Activated CD8-positive, alpha-beta memory T cell treated with anti-CD3 and anti-CD28 coated beads for 48 hours (primary cell): ENCODE measurements at places on chromosomes 5 and 9.

DNA sequence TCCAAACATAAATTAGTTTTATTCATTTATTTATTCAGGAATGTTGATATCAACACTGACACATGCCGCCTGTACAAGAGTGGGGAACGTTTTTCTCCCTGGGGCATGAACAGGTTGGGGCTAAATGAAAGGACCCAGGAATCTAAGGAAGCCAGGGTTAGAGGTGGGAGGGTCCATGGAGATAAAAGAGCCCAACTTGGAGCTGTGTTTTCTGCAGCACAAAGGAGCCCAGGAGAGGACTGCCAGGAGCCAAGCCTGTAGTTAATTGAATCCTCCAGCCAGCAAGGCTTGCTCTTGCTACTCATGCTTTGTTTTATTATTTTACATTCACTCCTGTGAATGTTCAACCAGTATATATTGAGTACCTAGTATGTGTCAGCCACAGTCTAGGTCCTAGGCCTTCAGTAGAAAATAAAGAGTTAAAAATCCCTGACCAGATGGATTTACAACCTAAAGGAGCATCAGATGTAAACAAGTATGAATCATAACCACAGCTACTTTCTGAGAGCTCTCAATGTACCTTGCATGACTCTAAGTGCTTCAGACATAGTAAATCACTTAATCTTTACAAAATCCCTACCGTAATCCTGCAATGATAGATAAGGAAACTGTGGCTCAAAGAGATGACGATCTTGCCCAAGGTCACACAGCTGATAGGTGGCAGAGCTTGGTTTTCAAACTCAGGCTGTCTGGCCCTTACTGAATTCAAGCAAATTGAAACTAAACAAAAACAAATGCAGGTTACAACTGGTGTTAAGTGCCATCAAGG is 69.8 kb downstream of the ASTN2 start:
- no peak for DNase-seq

DNA sequence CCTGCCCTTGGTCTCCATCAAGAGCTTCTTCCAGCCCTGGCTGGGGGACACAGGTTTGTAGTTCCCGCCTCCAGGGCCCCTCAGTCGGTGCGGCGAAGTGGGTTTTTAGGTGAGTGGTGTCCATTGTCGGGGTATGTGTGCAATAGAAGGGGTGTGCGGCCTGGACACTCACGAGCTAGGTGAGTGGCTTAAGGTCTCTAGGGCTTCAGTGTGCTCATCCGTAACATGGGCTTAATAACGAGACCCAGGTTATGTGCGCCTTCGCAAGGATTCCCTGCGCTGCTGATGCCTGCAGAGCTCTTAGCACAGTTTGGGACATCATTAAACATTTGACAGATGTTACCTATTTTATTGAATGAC is 656 bp downstream of the CEP78 start:
- DNase-seq, result no peak

DNA sequence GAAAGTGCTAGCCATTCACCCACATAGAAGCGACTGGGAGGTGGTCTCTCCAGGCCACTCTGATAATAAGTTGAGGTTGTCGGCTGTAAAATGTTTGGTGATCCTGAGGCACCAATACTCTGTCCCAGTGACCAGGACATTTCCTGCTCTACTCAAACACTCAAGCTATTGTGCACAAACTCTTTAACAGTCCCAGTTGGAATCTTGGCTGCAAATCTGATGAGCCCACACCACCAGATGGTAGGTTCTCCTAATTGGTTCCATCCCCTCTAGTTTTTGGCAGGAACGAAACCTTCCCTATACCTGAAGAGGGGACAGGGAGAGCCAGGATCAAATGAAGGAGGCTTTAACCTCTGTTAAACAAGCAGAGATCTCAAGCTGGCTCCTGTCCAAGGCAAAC is 14.3 kb downstream of the GRIA1 start:
- no peak for DNase-seq

- DNase-seq, result no peak
Measured at GRCh38 chr5:105878402-105878801, 1792.3 kb downstream of the EFNA5 start.

DNA sequence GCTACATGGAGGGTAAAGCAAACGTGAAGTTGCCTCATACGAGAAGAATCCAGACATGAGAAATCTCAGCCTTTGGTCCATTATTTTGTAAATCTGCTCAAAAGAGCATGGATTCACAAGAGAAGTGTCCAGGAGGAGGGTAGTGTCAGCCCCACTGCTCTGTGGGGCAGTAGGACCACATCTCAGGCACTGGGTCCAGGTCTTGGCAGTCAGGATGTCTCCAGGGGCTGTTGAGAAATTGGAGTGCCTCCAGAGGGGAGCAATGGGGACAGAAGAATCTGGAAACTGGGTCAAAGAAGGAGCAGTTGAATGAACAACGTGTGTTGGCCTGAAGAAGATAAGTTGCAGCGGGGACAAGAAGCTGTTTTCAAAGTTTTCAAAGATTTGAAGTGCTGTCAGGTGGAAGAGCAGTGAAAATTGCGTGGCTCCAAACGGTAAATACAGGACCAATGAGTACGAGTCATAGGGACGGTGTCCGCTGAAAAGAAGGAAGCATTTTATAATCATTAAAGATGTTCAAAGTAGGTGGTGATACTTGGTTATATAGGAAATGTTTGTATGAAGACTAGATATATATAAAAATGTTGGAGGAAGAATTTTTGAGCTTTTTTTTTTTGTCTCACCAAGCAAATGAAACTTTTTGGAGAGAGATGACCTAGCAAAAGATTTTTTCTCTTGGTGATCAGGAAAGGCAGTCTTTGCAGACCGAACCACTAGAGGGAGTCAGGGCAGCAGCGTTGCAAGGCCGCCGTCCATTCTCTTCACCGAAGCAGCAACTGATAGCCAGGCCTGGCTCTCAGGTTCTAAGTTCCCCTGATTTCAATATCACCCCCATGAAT is 57.1 kb upstream of the ZBED3 start:
- DNase-seq, result peak; percentile 5
